SW 1271 (cell line): ENCODE measurements at places on chromosomes 11 and 22.

- no peak for DNase-seq
Measured at GRCh38 chr11:130997278-130997677, 81.0 kb upstream of the SNX19 start.

- no peak for DNase-seq
Measured at GRCh38 chr11:119222308-119222707, 16.2 kb downstream of the CBL start.

DNA sequence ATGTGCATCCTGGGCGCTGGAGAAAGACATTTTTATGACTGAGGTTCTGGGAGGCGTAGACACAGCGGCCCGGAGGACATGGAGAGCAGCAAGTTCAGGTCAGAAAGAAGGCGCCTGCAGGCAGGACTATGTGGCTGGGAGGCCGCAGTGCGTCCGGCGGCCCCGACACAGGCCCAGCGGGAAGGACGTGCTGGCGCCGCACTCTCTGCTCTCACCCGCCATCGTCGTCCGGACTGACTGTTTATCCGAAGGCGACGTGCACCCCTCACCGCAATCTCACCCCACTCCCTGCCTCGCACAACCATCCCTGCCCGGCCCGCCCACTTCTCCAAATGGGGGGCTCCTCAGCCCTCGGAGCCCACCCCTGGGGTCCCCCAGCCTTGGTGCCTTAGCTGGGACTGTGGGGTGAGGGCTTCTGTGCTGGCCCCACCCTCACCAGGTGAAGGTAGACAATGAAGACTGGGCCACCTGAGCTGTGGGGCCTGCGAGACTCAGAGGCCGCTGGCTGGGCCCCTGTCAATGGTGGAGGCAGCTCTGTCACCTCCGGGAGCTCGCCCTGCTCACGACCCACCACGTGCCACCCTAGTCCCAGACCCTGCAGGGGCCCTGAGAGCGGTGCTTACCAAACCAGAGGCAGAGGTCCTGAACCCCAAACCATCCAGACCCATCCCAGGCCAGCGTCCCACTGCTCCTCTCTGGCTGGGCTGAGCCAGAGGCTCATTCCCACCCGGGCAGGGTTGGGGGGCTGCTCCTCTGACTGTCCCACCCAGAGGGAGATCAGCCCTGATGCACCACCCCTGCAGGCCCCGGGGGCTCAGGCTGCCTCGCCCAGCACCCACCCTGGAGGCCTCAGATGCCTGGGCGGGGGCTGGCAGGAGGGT is 16.2 kb upstream of the MUC5B start:
- no peak for DNase-seq

DNA sequence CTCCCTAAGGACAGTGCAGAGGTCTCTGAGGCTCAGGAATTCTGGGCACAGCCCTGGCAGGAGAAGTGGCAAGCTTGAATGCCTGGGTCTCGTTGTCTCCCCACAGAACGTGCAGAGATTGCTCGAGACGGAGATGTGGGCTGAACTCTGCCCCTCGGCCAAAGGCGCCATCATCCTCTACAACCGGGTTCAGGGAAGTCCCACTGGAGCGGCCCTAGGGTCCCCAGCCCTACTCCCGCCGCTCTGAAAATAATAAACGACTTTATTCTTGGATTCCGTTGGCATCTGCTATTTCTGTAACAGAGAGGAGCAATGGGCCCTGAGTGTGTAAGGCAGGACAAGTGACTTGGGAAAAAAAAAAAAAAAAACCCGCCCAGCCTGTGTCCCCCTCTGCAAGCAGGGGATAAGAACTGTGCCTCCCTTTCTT is 591 bp upstream of the DNAJC4 start:
- no peak for DNase-seq

GRCh38 chr22:45229181-45229580 is 11.5 kb downstream of the KIAA0930 start:
- DNase-seq = no peak

GRCh38 chr11:70482529-70482917 is 84.2 kb downstream of the CTTN start:
- no peak for DNase-seq

DNA sequence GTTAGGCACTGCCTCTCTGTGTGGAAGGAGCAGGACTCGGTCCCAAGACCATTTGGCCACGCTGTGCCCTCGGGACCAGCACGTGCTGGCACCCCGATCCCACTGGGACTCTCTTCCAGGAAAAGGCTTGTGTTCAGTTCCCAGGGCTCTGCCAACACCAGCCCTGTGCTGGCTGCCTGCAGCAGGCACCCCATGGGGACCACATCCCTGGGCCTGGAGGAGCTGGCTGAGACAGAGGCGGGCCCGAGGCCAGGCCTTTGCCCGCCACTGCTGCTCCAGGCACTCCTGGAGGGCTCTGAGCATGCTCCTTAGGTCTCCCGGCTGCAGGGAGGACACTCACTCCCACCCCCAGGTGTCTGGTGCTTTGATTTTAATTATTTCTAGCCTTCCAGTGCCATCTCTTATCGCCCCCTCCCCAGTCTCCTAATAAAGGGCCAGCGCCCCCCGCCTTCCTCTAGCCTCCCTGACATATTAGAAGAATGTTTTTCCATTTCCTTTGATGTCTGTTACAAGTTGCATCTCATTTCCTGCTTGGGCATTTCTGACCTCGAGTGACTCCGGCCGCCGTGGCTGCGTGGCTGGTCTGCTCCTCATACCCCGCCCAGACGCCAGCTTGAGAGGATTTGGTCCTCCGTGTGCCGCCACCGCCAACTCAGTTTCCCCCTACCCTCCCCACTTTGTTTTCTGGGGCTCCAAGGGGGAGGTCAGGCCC is 14.4 kb downstream of the CDKN1C start:
- DNase-seq = no peak

GRCh38 chr11:130645843-130646197 is 197.4 kb downstream of the ADAMTS15 start:
- no peak for DNase-seq

GRCh38 chr22:20957102-20957682 is 9.9 kb upstream of the AIFM3 start:
- DNase-seq = no peak
